Stimulated activated CD8-positive, alpha-beta memory T cell treated with anti-CD3 and anti-CD28 coated beads, Interleukin-15, amount 100 ng/mL, for 48 hours (primary cell): ENCODE measurements at places on chromosomes 7 and 10.
A peak's percentile ranks its signal among the peaks of the same experiment; 100 is the strongest.

- peak; percentile 38 for DNase-seq
These were observed 102.8 kb downstream of the PIP4K2A start for GRCh38 chr10:22611425-22612115.

- no peak for DNase-seq
These were observed 459 bp downstream of the ZDHHC6 start for GRCh38 chr10:112446055-112446854.

- DNase-seq = no peak
These were observed 44.0 kb upstream of the SVOPL start for GRCh38 chr7:138745189-138745588.

DNA sequence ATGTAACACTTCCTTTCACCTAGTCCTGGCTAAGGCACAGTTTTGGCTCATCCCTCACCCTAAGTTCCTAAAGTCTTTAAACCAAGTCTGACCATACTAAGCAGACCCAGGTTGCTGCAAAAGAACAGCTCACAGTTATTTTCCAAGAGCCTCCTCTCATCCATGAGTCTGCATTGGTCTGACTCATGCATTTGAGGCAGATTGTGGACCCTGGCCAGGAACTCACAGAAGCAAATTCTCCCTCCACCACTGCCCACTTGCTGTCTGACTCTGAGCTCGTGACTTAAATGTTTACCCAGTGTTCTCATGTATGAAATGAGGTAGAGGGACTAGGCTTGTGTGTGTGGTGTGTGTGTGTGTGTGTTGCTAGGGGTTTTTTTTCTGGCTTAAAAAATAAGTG is 1272.8 kb downstream of the TYW1 start:
- no peak for DNase-seq

- DNase-seq = peak; percentile 5
These were observed 24.4 kb upstream of the ASAH2 start for GRCh38 chr10:50275650-50276235.

GRCh38 chr10:22016046-22016705 is 12.6 kb upstream of the DNAJC1 start:
- no peak for DNase-seq

DNA sequence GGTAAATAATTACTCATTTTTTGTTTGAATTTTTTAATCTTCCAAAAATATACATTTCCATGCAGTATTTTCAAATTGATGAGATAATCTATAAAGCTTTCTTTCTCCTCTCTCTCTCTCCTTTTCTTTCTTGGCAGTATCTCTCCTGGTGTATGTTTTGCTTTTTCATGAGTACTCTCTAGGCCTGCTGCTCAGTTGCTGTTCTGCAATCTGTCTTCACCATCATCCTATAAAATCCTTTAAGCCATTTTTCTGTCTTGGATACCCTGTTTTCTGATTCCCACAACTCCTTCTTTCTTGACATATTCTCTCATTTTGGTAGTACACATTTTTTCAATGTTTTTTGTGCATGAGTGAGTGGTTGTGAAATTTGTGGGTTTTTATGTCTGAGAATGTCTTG is 1558.1 kb upstream of the LRRTM3 start:
- DNase-seq = no peak

GRCh38 chr10:83987216-83987615 is 152.1 kb upstream of the GHITM start:
- DNase-seq = no peak

DNA sequence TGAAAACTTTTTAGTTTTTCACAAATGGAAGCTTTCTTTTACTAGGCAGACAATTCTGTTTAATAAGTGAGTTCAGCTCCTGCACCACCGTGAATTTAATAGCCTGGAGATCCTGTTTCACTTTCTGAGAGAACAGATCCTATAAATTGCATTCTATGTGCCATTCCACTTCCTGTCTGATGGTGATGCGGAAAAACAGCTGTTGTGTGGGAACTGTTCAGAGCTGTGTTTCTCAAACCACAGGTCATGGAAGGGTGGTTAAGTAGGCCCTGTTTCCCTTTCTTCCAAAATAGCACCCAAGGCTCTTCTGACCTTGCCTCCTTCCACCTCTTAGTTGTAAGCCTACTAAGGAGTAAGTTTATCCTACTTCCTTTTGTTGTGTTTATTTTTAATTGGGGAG is 97.2 kb upstream of the DKK1 start:
- no peak for DNase-seq

DNA sequence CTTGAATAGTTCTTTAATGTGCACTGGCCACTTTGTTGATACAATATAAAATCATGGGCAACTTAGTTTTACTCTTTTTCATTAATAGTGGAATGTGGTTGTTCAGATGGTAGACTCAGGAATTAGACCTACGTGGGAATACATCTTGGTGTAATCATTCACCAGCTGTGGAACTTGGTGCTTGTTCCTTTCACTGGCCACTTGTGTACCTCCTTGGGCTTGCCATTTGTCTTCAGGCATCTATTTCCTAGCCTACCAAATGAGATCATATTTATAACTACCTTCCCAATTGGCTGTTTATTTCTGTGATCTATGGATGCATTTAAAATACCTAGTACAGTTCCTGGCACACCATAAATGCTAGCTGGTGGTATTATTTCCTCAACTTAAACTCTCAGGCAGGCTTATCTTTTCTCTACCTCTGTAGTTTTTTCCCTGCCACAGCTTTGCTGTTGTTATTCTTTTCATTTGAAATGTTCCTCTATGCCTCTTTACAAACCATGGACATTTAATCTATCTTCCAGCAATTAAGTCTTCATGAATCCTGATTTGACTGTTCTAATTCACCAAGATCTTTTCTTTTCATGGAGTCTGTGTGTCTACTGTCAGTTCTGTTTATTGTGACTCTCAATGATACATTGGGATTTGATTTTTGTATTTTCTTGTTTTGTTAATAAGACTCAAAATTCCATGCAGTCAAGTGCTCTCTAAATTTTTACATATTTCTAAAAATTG is 113.0 kb downstream of the ADAM22 start:
- no peak for DNase-seq

GRCh38 chr10:96496281-96496925 is 17.3 kb downstream of the TLL2 start:
- DNase-seq = no peak

DNA sequence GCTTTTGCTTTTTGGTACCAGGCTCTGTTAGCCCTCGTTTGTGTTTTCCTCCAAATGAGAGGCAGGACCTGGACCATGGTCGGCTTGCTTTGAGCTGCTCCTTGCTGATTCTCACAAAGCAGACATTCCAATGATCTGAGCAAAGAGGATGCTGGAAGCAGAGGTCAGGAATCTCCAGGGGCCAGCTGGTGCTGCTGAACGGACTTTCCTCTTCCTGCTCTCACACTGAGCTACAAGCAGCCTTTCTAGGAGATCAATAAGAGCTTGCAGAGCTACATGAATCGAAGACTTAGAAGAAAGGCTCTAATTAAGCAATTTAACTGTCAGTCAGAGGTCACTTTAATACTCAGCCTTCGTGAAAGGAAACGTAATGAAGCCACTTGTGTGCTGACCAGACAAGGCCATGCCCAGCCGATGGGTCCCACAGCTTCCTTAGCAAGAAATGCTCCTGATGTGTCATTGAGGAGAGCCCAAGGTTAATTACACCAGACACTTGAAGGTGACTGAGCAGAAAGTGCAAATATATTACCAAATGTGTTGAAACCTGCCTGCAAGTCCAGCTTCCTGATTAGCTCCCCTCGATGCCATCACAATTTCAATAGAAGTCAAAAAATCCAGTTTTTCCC is 151.3 kb upstream of the RSU1 start:
- DNase-seq = no peak

- no peak for DNase-seq
These were observed 3.6 kb upstream of the EXOC6 start for GRCh38 chr10:92844746-92845145.

DNA sequence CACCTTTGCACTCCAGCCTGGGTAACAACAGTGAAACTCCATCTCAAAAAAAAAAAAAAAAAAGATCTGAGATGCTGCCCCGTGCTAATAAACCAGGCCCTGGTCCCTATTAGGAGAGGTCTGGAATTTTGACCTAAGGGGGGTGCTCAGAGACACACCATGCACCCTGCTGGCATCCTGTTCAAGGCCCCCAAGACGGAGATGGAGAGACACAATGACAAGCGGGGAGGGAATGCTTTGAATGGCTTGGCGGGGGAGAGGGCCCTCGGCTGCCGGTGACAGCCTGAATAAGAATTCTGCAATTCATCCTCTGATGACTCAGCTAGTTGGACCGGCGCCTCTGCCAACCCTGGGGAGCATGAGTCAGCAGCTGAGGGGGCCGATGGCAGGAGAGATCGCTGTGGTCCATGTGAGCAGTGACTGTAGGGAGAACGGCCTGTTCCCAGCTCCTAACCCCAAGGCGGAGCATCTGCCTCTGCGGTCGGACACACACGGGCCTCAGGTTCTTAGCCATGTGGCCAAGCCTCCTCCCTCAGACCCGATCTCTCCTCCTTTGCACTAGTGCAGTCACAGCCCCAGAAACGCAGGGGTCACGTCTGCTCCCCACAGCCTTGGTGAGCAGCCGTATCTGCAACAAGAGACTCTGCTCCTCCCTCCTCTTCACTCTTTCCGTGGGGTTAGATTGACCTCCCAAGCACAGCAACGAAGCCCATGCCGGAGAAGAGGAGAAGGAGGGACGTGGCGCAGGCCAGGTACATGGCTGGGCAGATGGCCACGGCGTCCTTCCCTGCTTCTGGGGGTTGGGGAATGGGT is 14.9 kb downstream of the TRIM56 start:
- peak; percentile 41 for DNase-seq

- no peak for DNase-seq
These were observed 70.5 kb downstream of the AGMO start for GRCh38 chr7:15491361-15491760.

- no peak for DNase-seq
These were observed 52.5 kb upstream of the NRP1 start for GRCh38 chr10:33386926-33387325.

DNA sequence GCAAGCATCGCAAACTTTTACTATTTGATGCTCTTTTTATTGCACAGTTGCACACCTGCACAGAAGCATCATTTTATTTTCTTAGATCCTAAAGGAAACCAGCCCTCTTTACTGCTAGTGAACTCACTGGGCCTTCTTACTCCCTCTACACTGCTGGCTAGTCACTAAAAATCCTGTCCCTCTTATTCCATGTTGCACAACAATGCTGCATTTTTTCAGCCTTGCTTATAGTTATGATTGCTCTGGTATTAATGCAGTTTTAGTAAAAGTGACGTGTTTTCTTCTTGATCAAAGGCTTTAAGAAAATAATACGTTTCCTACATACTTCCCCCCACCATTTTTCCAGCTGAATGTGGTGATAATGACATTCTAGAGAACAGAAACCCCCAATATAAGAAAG is 132.9 kb upstream of the FAM3C start:
- DNase-seq = no peak

- DNase-seq = no peak
These were observed 26.0 kb upstream of the GLI3 start for GRCh38 chr7:42262964-42263363.

DNA sequence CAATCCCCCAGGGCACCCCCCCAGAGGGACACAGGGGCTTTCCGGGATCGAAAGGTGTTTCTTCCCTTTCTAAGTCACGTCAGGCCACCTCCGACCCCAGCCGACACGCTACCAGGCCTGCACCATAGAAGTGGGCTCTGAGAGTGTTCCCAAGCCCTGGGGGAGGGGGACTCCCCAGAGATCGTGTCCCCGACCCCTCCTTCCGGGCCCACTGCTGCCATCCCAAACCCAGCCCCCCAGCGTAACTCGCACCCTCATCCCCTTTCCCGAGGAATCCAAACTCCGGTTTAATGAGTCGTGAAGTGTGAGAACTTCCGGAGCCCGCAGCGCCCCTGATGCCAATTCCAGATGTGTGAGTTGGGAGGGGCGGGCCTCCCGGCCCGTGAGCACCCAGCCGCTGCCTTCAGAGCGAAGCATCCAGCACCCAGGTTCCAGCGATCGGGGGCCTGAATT is 11.3 kb downstream of the UNCX start:
- no peak for DNase-seq

- DNase-seq = no peak
These were observed 26.9 kb downstream of the EVX1 start for GRCh38 chr7:27269455-27269854.

DNA sequence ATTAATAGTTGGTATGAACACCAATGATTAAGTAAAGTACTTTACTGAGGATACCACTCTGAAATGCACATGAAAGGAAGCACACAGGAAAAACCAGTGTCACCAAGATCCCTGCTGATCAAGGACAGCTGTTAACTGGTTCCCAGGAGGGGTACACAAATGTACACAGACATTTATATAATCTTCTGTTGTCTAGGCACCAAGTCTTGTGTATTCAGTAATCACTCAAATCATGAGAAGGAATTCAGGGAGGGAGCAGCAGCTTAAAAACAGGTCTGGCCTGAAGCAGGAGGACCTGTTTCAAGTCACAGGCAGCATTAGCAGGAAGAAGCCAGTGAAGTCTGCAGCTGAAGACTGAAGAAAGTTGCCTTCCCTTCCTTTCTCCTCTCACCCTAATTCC is 18.7 kb downstream of the MPP7 start:
- no peak for DNase-seq

DNA sequence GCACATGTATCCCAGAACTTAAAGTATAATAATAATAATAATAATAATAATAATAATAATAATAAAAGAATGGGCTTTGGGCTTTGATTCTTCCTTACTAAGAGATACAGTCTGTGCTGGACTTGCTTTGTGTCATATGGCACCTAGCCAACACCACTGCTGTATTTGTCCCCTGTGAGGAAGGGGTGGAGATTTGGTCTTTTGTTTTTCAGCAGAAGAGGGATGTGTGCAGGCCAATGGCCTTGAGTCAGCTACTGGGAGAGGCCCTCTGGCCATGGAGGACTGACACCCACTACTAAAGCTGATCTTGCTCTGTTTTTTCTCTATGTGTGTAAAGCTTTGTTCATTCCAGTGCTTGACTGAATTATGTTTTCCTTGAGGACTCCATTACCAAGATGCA is 573.0 kb upstream of the PCDH15 start:
- DNase-seq = no peak

DNA sequence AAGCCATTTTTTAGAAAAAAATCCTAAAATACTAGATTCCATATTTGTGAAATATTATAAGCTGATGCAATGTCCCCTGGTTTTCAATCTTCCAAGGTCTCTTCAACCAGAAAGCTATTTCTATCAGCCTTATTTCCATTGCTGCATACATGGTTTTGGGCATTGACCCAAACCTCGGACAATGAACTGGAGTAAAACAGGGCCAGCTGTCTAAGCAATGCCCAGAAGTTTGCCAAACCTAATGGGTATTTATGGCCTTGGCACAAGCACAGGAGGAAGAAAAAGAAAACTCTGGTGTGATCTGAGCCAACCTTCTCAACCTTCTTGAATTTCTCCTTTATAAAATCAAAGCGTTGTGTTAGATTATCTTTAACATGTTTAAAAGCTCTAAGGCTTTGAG is 402.3 kb downstream of the DNAJB9 start:
- DNase-seq = no peak

- DNase-seq = no peak
These were observed 398.8 kb upstream of the KLF6 start for GRCh38 chr10:4183761-4184261.
